T47D (cell line): ENCODE measurements at places on chromosomes 2 and 18.
A peak's percentile ranks its signal among the peaks of the same experiment; 100 is the strongest.

- no peak for DNase-seq
Observed at GRCh38 chr18:61842146-61842545, 50.7 kb downstream of the RNF152 start.

DNA sequence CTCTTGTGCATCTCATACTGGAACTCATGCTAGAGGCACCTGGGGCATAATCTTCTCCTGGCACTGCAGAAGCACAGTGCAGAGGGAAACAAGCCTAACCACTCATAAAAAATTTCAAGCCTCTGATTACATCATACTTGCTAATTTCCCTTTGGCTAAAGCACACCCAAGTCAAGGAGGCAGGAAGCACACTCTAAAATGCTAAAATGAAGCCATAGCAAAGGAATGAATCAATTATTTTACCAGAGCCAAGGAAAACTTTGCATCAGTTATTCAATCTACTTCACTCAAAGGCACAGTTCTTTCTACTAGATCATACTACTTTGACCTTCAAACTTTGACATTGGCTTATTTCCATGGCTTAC lies 79.6 kb upstream of the SPOPL start:
- DNase-seq = peak; percentile 28

DNA sequence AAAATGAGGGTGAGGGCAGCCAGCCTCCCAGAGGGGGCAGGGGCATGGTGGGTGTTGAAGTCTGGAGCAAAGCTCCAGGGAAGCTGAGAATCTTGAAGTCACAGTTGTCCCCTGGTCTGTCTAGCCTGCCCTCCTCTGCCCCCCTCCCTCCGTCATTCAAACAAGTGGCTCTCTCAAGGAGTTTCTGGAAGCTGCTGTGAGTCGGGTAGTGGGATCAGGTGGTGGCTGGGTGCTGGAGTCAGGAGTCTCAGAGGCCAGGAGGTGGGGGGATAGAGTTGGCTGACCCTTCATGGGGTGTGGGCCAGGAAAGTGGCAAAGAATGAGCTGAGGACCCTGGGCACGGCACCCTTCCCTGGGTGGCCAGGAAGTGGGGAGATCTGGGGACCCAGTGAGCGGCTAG lies 495 bp upstream of the ASIC4 start:
- DNase-seq = no peak

DNA sequence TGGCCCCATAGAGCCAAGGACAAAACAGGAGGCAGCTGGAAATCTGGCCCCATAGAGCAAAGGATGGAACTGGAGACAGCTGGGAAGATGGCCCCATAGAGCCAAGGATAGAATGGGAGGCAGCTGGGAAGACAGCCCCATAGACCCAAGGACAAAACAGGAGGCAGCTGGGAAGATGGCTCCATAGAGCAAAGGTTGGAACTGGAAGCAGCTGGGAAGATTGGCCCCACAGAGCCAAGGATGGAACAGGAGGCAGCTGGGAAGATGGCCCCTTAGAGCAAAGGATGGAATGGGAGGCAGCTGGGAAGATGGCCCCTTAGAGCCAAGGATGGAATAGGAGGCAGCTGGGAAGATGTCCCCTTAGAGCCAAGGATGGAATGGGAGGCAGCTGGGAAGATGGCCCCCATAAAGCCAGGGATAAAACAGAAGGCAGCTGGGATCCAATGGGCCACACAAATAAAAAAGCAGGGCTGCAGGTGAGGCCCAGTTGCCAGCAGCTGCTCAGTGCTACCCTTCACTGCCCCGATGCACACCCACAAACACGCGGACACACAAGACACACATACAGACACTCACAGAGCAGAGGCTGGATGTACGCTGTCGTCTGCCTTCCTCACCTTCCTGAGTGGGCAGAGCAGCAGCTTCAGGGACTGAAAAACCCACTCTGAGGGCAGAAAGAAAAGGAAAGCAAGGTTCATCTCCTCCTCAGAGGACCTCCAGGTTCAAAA lies 505.4 kb upstream of the MYT1L start:
- DNase-seq = no peak

GRCh38 chr2:9174771-9175437 lies 31.7 kb upstream of the ASAP2 start:
- DNase-seq = no peak

DNA sequence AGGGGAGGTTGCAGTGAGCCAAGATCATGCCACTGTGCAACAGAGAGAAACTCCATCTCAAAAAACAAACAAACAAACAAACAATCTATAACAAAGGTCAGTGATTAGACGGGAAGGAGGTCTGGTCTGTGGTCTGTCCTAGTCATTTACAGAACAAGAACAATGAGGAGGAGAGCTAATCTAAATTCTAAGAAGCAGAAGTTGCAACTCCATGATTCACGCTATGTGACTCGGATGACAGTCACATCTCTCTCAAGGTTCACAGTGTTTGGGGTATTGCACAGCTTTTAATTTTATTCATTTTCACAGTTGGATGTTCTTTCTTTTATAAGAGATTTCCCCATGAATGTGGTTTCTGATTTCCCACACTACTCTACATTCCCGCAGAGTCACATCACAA lies 218.7 kb upstream of the PIEZO2 start:
- DNase-seq = no peak

DNA sequence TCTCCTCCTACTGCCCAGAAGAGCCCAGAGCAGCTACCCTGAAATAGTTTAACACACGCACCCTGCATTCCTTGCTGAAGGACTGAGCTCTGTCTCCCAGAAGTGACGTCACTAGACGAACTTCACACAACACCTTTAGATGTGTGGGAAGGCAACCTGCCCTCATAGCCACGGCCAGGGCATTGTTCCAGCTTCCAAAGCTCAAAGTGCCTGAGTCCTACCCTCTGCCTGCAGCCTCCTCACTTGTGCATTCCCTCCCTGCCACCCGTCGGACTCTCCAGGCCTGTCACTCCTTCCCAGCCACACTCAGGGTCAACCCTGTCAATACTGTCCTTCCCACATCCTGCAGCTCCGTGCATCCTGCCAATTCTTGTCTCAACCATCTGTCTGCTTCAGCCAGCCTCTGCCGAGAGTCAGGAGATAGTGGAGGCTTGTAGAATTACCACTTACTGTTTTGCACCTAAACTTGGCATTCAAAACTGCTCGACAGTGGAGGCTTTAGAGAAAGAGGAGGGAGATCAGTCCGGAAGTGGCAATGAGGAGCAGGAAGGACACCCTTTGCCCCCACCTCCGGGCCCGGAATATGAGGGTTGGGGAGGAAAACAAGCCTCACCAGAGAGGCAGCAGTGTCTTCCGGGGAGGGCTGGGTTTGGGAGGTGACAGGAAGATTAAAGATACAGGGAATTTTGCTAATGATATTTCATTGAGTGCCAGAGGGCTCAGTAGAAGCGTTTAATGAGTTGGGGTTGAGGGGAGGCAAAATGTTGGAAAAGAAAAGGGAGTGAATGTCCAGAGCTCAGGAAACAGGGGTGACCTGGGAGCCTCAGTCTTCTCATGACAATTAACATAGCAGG lies 72.3 kb upstream of the ATG16L1 start:
- no peak for DNase-seq

DNA sequence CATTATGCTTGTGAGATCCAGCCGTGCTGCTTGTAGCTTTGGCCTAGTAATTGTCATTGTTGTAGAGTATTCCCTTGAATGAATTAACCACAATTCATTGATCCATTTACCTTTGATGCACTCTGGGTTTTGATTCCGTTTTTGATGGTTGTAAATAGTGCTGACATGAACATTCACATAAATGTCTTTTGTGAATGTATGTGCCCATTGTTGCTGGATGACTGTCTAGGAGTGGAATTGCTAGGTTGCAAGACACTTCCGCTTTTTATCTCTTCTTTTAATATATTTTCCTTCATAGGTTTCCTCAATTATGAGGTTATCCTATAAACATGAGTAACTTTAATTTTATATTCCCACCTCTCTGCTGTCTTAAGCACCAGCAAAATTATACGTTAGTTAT lies 104.8 kb upstream of the CCDC68 start:
- DNase-seq = no peak

DNA sequence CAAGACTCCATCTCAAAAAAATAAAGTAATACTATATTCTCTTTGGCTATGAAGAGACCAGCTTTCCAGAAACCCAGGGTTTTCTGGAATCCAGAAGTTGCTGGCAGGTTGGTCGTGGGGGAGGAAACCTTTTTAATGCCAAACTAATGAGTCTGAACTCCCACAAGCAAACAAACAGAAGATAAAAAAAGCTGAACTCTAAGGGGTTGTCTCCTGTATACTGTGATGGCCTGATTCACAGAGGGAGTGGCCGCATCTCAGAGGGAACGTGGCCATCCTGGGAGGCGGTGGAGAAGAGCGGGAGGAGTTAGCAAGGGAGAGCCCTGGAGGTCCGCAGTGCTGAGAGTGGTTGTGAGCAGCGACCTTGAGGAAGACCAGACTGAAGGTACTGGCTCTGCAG lies 36.1 kb downstream of the LIMS1 start:
- no peak for DNase-seq

DNA sequence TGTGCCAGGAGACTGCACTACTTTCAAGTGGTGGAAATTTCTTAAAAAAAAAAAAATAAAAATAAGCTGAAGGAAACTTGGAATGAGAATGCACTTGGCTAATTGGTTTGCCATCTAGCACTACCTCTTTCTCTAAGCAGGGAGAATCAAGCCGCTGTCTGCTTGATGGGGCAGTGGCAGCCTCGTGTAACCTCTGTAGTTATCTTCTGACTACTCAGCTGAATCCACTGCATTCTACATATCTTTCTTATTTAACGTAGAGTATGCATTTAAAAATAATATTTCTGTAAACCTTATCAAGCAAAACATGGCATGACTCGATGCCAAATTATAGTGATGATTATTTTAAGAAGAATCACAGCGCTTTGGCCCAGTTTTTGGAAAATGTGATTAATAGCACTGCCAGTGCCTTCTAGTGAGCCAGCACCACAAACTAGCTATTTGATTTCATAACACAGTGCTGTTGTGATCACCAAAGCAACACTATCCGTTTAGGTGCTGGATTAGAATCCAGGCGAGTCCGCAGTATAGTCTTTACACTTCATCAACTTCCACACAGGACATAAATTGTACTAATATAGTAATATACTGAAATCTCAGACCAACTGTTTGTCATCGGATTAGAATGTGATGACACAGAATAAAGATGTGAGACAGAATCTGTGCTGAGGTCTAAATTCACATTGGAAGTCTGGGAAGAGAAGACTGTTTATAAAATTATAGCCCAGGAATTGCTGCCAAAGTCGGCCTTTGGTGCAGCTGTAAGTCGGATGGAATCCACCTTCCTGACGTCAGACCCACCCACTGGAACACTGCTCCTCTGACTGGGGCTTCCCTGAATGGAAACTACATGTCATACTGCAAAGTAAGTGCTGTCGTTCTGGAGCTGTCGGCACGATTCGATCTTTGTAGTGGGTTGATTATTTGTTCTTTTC lies 136.5 kb upstream of the ETAA1 start:
- no peak for DNase-seq

DNA sequence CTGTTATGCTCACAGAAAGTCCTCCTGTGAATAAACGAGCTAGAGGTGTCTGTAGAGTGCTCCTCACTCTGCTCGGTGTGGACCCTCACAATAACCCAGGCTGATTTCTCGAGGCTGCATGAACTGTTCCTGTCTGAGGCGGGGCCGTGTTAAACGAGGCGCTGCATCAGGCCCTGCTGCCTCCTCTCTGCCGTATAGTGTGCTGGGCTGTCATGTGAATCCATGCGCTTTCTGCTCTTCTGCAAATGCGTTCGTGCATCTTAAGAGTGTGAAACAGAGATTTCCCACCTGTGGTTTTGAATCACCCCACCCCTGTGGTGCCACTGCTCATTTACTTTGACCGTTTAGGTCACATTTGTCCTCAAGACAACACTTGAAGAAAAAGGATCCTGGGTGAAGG lies 26.2 kb downstream of the TRAF3IP1 start:
- DNase-seq = no peak

DNA sequence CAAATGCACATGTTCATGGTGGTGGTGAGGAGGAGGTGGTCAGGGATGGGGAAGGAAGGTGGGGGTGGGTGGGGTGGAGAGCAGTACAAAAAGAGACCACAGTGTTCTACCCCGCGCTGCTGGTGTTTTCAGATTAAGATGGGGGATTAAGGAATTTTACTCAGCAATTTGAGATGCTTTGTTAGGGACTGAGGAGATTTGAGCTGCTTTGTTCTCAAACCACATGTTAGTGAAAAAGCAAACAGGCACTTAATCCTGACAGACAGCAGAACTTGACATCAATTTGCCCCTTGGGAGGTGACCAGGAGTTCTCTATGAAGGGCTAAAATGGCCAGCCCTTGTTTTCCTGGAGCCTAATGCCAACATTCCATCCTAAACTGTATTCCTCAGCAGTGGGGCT lies 244.5 kb downstream of the MEIS1 start:
- DNase-seq = no peak

DNA sequence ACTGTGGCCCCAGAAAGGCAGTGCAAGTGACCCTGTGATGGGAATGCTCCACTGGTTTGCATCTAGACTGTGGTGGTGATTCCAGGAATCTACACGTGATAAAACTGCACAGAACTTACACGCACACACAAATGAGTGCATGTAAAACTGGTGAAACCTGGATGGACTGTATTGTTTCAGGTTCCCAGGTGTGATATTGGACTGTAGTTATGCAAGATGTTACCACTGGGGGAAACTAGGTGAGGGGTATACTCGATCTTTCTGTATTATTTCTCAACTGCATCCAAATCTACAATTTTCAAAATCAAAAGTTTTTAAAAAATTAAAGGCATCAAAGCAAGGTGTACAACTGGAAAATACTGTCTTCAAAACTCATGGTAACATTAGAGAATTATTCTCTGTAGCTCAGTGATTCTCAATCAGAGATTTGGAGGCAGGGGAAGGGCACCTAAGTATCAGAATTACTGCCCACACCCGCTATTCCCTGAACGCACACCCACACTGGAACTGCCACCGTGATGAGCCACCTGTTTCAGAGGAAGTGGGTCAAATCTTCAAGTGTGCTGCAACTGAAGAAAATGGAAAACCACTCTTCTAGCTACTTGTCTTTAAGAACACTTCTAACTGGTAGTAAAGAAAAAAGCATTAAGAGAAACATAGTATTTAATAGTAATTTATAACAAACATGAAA lies 26.7 kb downstream of the PTPN2 start:
- no peak for DNase-seq

GRCh38 chr2:119678021-119678656 lies 862 bp upstream of the TMEM177 start:
- no peak for DNase-seq

GRCh38 chr2:212938144-212938793 lies 213.1 kb downstream of the IKZF2 start:
- no peak for DNase-seq

DNA sequence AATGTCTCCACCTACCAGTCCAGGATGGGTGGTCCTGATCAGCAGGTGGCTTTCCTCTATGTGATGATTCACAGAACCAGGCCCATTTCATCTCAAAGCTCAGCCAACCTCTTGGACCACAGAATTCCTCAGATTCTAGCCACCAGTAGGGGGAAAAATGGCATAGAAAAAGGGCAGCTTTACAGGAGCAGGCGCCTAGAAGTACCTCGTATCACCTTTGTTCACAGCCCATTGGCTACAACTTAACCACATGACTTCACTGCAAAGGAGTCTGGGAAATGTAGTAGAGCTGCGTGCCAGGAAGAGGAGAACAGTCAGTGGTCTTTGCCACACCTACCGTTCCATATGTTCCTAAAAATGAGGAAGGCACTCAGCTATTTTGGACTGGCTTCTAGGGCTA lies 62.8 kb upstream of the DTNA start:
- no peak for DNase-seq
